ENCODE measurements at places on chromosomes 11 and 22.
A peak's percentile ranks its signal among the peaks of the same experiment; 100 is the strongest.

- DNase-seq: no peak
These were observed 23.3 kb upstream of the EIF3D start for GRCh38 chr22:36552289-36552688.

GRCh38 chr11:128409476-128409875 lies 177.9 kb downstream of the ETS1 start:
- DNase-seq: no peak

DNA sequence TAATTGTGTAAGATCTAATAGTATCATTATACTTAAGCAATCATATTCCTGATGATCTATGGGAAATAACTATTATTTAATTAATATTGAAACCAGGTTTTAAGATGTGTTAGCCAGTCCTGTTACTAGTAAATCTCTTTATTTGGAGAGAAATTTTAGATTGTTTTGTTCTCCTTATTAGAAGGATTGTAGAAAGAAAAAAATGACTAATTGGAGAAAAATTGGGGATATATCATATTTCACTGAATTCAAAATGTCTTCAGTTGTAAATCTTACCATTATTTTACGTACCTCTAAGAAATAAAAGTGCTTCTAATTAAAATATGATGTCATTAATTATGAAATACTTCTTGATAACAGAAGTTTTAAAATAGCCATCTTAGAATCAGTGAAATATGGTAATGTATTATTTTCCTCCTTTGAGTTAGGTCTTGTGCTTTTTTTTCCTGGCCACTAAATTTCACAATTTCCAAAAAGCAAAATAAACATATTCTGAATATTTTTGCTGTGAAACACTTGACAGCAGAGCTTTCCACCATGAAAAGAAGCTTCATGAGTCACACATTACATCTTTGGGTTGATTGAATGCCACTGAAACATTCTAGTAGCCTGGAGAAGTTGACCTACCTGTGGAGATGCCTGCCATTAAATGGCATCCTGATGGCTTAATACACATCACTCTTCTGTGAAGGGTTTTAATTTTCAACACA lies 6.4 kb downstream of the BIRC3 start:
- DNase-seq: no peak

DNA sequence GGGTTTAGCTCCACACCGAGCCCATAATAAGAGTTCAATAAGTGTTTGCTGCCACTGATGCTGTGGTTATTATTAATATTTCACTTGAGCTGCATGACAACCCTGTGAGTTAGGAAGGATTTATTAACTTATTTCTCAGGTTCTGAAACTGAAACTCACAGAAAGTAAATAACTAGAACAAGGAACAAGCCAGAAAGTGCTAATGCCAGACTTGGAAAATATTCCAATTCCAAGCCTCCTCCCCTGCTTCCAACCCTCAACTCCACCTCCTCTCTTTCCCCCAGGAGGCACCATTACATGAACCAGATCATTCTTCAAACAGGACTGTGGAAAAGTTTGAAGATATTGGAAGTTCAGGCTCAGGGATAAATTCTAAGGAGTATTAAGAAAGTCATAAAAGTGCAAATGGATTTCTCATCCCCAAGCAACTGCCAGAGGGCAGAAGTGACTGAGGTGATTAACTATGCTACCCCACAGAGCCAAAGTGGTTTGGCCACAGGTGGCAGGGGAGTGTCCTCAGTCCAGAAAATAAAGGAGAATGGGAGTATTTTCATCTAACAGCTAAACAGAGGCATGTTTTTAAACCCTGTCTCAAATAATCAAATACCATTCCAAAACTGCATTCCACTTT lies 3.2 kb upstream of the FJX1 start:
- DNase-seq: no peak

DNA sequence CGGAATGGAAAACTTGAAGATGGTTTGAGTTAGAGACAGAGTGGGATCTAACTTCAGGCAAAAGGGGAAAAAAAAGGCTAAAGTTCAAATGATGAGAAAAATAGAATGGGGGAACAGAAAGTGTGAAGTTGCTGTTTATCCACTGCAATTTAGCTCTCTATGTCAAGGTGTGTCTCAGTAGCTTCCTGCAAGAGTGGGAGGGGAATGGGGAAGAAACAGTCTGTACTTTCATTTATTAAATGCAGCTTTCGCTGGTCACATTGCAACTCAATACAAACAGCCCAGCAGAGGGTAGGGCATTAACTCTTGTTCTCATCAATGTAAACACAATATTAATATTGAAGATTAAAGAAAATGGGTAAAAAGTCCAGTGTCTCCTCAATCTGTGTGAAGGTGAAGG lies 214.7 kb upstream of the SYN3 start:
- DNase-seq: no peak

- peak; percentile 99 for DNase-seq
These were observed at the start of gene PATL1 for GRCh38 chr11:59668950-59669610. PATL1 (minus strand) TSS chr11:59669037; CDS start chr11:59668895, 142 bp downstream.

DNA sequence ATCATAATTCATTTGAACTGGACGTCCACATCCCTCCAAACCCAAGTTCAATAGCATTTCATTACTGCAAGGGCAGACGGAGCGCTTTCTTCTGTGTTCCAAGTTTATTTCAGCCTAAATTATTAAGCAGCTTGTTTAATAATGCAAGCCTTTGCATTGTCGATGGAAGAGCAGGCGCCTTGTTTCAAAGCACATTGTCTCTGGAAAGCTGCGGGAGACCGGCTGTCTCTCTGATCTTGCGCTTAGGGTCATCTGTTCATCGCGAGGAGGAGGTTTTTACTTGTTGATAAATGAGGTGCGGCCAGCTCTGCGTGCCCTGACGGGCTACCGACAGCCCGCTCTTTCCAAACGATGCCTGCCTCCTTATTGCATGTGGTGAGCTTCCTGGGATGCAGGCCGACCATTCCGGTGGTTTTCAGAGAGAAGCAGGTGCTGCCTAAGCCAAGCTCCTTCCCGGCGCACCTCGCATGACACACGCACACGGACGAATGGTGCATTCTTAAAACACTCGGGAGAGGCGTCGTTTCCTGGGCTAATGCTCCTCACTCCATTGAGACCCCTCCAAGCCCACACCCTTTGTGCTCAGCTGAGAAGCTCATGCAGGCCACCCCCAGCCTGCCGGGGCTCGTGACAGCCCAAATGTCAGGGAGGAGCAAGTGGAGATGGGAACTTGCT lies 456.9 kb downstream of the BRD1 start:
- DNase-seq: no peak

DNA sequence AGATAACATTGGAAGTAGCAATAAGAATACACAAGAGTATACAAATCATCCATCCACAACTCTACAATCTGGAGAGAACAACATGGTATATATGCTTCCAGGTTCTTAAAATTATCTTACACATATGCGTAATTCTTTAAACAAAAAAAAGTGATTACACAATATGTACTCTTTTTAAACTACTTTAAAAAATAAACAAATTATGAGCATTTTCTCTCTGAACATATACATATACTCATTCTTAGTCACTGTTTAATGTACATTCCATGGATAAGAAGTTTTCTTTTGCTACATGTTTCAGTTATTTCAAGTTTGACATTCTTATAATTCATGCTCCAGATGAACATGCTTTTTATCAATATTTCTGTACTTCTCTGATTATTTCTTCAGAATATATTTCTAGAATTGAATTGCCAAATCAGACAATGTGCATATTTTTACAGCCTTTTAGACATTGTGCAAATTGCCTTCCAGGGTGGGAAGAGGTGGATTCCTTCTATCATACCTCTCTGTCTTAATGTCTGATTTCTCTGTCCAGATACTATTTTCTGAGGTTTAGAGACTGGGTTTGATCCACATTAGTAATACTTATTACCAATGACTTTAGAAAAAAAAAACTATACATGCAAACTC lies 551.6 kb downstream of the METTL15 start:
- no peak for DNase-seq

GRCh38 chr11:70545610-70545912 lies 147.2 kb downstream of the CTTN start:
- no peak for DNase-seq

- no peak for DNase-seq
These were observed 867.2 kb upstream of the RAG2 start for GRCh38 chr11:37465221-37465620.

DNA sequence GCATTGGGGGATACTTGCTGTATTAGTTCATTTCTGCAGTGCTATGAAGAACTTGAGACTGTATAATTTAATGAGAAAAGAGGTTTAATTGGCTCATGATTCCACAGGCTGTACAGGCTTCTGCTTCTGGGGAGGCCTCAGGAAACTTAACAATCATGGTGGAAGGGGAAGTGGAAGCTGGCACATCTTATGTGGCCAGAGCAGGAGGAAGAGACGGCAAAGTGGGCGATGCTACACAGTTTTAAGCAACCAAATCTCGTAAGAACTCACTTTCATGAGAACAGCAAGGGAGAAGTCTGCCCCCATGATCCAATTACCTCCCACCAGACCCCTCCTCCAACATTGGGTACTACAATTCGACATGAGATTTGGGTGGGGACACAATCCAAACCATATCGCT lies 55.1 kb downstream of the TMPRSS5 start:
- DNase-seq: no peak

GRCh38 chr11:3876613-3877012 lies 21.1 kb downstream of the STIM1 start:
- DNase-seq: no peak

- DNase-seq: no peak
These were observed 9.0 kb upstream of the APOBEC3H start for GRCh38 chr22:39087881-39088684.

- no peak for DNase-seq
These were observed 57.6 kb downstream of the PDE2A start for GRCh38 chr11:72616655-72617054.

GRCh38 chr11:114136686-114137640 lies 77.5 kb downstream of the ZBTB16 start:
- no peak for DNase-seq

- DNase-seq: no peak
These were observed 11.5 kb downstream of the PPFIA1 start for GRCh38 chr11:70282012-70282411.

Measured in CD4-positive, alpha-beta T cell treated with Interleukin-21 for 1 hour (primary cell).